Subcutaneous preadipocyte (primary cell): ENCODE measurements at places on chromosomes 6 and 20. TPM values are rescaled to one million over a fixed set of nuclear protein-coding genes. Genes with fewer than 3 reads are reported as not detected.

Gene VIP
- total RNA-seq, result not detected in 2 replicates

Gene CRISP3
- not detected in 2 replicates for total RNA-seq

Gene TMC2
- under 0.01 TPM in 1 of 2 replicates, not detected in the other for total RNA-seq

Gene L3MBTL3
- 4.4 and 6.3 TPM in 2 replicates for total RNA-seq

Gene SLC44A4
- not detected in 2 replicates for total RNA-seq

Gene SYCP2L
- total RNA-seq, result under 0.01 TPM in 1 of 2 replicates, not detected in the other

Gene INSM1
- not detected in 2 replicates for total RNA-seq

Gene CRISP1
- total RNA-seq, result not detected in 2 replicates

Gene PPIL6
- total RNA-seq, result 4.3 and 5.5 TPM in 2 replicates

Gene FOXS1
- total RNA-seq, result not detected in 2 replicates

Gene KHDC1
- 2.5 and 2.6 TPM in 2 replicates for total RNA-seq

Gene TP53TG5
- total RNA-seq, result not detected in 2 replicates

Gene NRSN1
- total RNA-seq, result not detected in 2 replicates

Gene TLDC2
- not detected in 2 replicates for total RNA-seq

Gene PBOV1
- not detected in 2 replicates for total RNA-seq

Gene DZANK1
- 0.73 and 1.2 TPM in 2 replicates for total RNA-seq

Gene IGF2R
- total RNA-seq, result 108 and 148 TPM in 2 replicates

Gene CGAS
- total RNA-seq, result 3.3 and 10.9 TPM in 2 replicates

Gene KCNG1
- 4.8 and 5.5 TPM in 2 replicates for total RNA-seq
